Thoracic aorta (tissue), 2 donors: ENCODE measurements at places on chromosomes 4 and X.

DNA sequence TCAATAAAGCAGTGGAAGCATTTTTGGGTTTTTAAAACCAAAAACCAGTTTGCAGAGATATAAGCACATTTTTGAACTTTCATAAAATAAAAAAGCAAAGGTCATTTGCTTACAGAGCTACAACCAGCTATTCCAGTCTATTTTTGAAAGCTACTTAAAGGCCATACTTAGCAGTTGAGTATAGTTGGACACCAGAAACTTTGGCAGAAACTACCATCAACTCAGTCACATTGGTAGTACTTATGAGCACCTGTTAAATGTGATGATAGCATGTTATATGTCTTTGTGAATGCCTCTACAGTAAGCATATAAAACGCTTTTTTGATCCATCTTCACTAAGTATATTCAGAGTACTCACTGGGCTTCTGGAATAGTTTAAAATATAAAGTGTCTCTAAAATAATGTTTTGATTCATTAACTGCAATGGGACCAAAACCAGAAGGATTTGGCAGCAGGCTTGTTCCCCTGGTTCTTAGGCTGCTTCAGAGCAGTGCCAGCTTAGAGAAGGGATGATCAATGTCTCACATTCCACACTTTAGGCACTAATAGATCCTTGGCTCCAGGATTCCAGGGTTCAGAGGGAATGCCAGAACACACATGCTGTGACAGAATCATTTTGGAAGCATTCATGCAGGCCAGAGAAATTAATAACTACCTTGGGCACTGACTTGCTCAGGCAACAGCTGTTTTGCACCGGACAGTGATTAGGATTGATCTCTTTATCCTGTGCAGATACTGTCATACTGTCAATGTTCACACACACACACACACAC lies 103.9 kb downstream of the IQCM start:
- no peak for DNase-seq

DNA sequence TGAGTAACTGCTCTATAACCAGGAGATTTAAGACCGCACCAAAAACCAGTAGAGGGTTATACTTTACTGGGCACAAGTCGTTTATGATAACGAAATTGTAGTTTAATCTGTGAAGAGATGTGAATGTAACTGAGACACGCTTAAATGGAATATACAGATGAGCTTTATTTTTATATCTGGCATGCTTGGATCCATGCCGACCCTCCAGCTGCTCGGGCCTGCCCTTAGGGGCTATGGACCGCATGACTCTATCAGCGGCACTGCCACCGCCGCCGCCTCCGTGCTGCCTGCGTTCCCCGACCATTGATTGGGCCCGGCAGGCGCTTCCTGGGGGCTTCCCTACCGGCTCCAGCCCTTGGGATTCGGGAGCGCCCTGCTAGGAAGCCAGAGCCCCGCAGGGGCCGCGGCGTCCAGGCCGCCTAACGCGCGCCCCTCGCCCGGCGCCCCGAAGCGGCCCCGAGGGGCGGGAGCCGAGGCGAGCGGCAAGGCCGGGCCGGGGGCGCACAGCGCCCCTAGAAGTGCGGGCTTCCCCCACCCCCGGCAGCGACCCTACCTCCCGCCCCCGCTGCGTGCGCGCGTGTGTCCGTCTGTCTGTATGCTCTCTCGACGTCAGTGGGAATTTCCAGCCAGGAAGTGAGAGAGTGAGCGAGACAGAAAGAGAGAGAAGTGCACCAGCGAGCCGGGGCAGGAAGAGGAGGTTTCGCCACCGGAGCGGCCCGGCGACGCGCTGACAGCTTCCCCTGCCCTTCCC lies at the start of gene NFKB1:
Gene NFKB1 (plus strand): TSS at position 664 of the 751 bp plus-strand sequence. CDS start 24,160 bp downstream, outside the sequence.
- peak; percentile 43 for DNase-seq

DNA sequence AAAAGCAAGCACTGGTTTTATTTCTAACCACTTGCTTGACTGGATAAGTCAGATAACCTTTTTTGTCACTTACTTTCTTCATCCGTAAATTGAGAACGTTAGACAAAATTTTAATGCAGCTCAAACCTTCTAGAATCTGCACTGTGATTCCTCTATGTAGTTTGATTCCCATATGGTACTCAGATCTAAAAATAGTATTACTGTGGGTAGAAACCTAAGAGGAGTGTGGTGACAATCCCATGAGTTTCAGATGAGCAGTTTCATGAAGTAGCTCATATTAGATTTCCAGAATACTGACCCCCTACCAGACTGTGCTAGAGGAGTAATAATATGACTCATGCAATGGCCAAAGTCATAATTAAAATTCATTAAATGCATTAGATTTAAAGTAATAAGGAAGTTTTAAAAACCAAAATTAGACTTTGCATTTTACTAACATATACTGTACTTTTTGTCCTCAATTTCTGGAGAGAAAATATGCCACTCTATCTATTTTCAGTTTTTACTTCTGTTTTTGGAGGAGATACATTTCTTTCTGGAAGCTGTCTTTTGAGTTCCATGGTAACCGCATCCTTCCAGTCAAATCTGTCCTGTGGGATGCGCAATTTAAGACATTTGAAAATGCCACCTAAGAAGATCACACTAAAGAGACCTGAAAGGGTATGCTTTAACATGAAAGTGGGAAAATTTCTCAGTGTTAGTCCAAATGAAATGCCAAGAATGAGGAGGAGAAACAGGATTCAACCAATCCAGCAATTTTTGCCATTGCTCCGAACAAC lies 64.1 kb upstream of the GPM6A start:
- DNase-seq = no peak

DNA sequence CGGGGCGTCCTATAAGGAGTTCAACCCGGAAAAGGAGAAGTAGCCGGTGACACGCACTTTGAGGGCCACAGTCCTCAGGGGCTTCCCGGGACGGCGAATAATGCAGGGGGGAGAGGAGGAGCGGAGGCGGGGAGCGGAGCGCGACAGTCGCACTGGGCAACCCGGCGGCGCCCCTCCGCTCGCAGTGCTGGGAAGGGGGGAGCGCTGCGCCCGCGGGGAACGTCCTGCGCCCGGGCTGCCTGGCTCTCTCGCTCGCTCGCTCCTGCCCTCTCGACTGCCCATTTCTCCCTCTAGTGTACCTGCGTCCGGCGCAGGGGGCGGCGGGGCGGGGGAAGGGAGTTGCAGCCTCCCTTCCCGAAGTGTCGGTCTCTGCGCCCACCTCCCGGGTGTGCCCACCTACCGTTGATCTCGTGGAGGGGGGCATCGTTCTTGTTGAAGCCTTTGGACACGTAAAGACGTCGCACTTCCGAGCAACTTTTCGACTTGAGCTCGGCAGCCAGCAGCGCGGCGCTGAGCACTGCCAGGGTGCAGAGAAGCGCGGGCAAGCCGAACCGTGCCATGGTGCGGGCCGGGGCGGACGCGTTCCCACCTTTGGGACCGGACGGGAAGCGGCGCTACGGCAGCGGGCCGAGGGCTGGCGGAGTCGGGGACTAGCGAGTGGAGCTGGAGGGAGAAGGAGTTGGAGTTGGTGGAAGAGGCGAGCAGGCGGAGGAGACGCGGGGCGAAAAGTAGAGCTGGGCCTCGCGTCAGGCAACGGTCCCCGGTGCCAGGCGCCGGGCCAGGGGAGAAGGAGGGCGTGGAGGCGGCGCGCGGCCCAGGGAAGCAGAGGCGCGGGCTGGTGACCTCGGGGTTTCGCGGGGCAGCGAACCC lies 648 bp downstream of the GPC4 start:
- no peak for DNase-seq

DNA sequence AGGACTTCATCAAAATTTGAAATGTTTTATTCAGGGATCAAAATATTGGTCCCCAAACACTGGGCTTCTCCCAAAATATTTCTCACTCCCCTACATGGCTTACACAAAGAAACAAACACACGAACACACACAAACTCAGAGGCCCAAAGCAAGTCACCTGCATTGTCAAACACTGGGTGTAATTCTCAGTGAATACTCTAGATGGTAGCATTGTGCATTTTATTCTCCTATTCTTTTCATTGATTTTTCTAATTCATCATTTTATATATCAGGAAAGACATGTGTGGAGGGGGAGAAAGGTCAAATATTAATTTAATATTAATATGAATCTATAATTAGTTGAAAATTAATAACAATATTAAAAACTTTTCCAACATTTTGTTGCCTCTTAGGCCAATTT lies 72.3 kb upstream of the TNMD start:
- DNase-seq = no peak

GRCh38 chr4:186016796-186017195 lies 52.2 kb upstream of the TLR3 start:
- no peak for DNase-seq

DNA sequence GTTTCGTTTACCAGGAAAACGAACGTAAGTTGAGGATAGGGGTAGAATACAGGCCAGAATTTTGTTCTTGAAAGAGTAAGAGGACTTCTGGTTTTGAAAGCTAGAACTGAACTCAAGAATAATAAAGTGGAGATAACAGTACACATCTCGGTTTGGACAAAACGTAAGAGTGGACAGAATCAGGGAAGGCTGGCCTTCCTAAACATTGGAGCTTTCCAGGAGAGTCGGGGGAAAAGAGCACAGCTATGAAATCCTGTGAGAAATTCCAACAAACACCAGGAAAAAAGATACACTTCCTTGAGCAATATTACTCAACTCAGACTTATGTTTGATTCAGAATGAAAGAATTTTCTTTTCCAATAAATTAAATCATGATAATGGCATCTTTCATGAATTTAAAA lies 1.2 kb downstream of the CTSO start:
- no peak for DNase-seq

- DNase-seq = no peak
These were observed 96.4 kb upstream of the STIM2 start for GRCh38 chr4:26764231-26764630.

DNA sequence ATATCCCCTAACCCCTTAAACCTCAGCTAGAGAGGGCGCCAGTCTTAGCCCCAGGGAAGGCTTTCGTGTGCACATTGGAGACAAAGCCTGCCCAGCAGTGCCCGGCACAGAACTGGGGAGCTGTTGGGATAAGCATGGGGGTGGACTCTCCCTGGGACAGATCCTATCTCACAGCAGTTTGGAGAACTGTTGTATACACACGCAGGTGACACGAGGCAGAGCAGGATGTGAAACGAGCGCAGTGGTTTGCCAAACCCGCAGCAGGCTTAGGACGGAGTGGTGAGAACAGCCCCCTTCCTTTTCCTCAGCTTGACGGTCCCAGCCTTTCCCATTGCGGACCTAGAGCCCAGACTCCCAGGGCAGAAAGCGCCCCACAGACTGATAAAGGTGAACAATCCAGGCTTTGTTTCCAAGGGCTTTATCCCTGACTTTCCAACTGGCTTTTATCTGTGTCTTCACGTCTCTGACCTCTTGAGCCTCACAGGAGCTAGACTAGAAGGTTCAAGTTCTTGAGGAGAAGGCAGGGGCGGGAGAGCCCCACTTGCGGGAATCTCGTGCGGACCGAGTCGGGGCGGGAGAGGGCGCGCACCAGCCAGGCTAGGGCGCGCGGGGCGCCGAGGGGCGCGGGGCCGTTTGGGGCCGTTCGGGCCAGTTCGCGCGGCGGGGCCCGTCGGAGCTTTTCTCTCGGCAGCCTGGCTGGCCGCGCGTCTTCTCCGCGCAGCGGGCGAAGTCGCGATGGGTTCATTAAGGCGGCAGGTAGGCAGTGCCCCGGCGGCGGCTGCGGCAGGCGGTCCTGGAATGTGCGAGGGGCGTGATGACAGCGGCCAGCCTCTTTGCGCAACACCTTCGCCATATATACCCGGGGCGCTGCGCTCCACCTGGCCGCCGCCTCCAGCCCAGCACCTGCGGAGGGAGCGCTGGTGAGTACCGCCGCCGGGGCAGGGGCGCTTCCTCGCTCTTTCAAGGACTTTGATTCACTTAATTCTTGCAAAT lies at the start of gene SLC34A2:
Gene SLC34A2 (plus strand): TSS at position 881 of the 993 bp plus-strand sequence. CDS start 6,650 bp downstream, outside the sequence.
- no peak for DNase-seq
